ENCODE measurements at places on chromosomes 5 and 9. TPM values are rescaled to one million over a fixed set of nuclear protein-coding genes. Genes with fewer than 3 reads are reported as not detected.

DNA sequence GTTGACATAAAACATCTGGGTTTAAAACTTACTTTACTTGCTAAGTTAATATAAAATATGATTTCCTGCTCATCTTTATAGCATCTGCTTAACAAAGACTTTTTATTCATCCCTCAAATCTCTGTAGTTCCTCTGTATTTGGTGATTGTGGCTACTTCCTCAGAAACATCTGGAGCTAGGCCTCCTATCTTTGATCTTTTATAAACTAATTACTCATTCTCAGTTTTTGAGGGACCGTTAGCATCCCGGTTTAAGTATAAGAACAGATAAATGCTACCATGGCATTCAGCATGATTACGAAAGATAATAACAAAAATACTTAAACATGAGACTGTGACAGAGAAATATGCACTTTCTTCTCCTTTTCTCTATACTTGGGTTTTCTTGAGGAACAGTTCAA is 85.3 kb downstream of the SLC38A9 start:
- H3K4me1 ChIP-seq = no peaks in the 10 kb centered on the region
- H3K36me3 ChIP-seq = no peaks in the 10 kb centered on the region
- H3K27me3 ChIP-seq = no peaks in the 10 kb centered on the region
- H3K27ac ChIP-seq = no peak overlapping the region
- no peak for DNase-seq
- H3K4me3 ChIP-seq = no peak overlapping the region

- no peak overlapping the region for H3K27ac ChIP-seq
- H3K36me3 ChIP-seq = peaks cover 45% of the 10 kb centered on the region
- peak; percentile 72 for DNase-seq
- no peaks in the 10 kb centered on the region for H3K4me1 ChIP-seq
- peaks cover 25% of the 10 kb centered on the region for H3K27me3 ChIP-seq
- no peak overlapping the region for H3K4me3 ChIP-seq
These were observed 169.3 kb downstream of the PAX5 start for GRCh38 chr9:36864491-36865410.

GRCh38 chr5:38426490-38426889 is 130.0 kb downstream of the LIFR start:
- no peaks in the 10 kb centered on the region for H3K27me3 ChIP-seq
- no peak overlapping the region for H3K4me3 ChIP-seq

Gene SERF1A
- polyA plus RNA-seq = 3.5 TPM

Gene SLC4A9
- polyA plus RNA-seq = 0.03 TPM

Gene GHR
- polyA plus RNA-seq = 0.42 TPM

Gene GPX3
- 158 TPM for polyA plus RNA-seq

GRCh38 chr5:99788482-99788881 is 746.7 kb upstream of the FAM174A start:
- H3K27ac ChIP-seq = no peak overlapping the region
- DNase-seq = no peak

DNA sequence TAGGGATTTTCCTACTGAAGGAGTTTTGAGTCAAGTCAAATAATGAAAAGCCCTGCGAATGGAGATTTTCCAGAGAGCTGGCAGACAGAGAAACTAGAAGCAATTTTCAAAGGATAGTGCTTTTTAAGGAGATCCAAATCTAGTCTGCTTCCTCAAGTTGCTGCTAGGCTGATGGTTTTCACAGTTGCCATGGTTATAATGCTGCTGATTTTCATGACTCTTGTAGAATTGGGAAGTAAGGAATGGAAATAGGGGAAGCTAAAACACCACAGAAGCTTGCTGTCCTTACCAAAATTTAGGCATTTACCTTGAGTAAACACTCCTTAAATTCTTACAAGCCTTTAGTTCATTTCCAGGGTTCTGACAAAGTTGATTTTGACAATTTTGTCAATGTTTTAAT is 30.1 kb upstream of the HAPLN1 start:
- no peak overlapping the region for H3K27ac ChIP-seq
- no peaks in the 10 kb centered on the region for H3K36me3 ChIP-seq
- no peak overlapping the region for H3K4me3 ChIP-seq
- no peaks in the 10 kb centered on the region for H3K4me1 ChIP-seq

Data from spleen (tissue), 13 donors.